Suppressor macrophage treated with lipopolysaccharide for 1 hour (primary cell): ENCODE measurements at places on chromosomes 1 and 21.

DNA sequence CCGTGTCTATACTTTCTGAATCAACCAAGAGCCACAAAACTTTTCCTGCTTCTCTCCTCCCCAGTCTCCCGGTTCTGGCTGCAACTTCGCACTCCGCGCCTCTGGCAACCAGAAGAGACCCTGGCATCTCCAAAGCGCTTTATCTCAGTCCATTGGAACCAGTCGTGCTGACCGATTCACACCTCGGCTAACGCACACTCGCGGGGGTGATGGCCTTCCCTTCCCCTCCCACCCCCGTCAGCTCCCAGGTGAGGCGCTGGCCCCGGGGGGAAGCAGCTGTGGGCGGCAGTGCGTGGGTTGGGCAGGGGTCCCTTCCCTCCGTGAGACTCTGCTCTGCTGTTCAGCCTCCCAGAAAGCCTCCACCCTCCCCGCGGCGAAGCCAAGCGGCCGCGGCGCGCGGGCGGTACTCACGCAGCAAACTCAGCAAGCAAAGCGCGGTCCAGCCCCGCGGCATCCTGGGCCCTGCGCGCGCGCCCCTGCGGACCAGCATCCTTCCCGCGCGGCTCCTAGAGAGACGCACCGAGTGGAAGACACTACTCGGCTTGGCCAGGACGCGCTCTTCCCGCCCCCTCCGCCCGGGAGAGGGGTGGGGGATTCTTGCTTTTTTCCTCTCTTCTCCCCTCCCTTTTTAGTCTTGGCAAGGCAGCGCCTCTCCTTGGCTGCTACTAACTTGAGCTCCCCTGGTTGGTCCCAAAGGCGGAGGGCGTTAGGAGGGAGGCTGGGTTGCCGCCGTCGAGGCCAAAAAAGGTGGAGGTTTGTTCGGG is at the start of gene CD34:
CD34 (minus strand) TSS at position 535 of the 764 bp plus-strand sequence; CDS start at position 490, 45 bp downstream.
- DNase-seq = no peak

DNA sequence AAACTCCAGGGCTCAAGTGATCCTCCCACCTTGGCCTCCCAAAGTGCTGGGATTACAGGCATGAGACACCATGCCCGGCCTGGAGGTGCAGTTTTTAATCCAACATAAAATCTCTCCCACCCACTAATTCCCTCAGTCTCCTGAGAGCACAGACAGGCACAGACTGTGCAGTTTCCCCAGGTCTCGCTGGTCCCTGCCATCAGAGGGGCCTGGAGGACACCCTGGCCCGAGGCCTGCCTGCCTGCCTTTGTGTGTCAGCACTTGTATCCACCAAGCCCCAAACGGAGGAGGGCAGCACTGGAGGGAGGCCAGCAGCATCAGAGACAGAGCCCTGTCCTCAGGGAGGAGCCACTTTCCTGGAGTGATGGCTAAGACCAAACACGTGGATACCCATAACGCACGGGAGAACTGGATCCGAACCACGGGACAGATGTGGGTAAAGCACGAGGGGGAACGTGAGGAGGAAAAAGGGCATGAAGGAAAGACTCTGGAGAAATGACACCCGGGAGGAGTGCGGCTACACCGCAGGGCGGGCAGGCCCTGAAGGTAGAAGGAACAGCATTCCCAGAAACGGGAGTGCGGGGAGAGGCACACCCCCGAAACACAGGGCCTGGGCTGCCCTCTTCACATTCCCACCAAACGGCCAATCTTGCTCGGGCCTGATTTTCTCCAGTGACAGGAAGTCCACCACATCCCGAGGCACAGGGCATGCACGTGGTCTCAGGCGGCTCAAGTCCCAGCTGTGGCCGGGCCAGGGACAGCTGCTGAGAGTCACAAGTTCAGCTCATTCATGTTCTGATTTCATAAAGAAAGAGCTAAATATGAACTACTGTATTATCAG is 29.7 kb downstream of the NPHP4 start:
- DNase-seq = no peak

- no peak for DNase-seq
These were observed 17.1 kb upstream of the PARP1 start for GRCh38 chr1:226425004-226425378.

DNA sequence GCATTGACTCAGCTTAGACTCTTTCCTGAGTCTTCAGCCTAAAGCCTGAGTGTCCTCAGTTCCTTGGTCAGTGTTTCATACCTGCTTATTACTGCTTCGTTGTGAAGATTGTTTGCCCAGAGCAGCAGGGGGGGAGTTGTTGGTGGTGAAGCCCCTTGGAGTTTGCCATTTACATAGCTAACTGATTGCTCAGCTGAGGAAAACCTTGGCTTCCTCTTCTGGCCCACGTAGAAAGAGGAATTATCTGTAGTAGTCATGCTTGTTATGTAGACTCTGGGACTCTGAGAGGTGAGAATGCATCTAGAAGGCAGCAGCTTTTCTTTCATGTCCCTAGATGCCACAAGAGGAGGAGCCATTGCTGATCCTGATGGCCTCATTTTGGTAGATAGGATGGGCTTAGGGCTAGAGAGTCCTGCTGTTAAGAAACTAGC is 125.9 kb downstream of the MAST2 start:
- peak; percentile 55 for DNase-seq

DNA sequence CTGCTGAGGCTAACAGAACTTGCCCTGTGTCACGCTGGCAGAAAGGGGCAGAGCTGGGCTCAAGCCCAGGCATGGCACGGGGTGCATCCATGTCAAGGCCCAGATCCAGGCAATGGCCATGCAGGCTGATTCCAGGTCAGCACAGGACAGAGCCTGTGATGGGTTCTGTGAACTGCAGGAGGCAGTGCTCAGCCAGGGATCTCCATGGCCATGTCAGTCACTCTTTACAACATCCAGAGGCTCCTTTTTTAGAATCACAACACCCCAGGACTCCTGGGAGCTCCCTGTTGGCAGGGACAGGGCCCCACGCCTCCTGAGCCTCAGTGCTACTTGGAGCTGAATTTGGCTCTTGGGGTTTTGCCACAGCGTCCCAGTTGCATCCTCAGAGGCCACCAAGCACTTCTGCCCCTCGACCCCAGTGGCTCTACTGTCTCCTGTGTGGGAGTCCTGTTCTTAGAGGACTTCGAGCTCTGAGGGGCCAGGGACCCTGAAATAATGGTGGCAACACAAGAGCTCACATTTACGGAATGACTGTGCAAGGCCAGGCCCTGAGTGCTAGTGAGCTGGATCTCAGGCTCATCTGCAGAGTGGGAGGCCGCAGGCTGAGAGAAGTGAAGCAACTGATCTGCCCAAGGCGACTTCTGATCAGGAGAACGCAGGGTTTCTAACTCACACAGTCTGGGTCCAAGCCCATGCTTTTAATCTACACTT is 211.5 kb downstream of the TRABD2B start:
- no peak for DNase-seq

GRCh38 chr1:211483896-211484612 is 7.9 kb downstream of the RD3 start:
- no peak for DNase-seq

DNA sequence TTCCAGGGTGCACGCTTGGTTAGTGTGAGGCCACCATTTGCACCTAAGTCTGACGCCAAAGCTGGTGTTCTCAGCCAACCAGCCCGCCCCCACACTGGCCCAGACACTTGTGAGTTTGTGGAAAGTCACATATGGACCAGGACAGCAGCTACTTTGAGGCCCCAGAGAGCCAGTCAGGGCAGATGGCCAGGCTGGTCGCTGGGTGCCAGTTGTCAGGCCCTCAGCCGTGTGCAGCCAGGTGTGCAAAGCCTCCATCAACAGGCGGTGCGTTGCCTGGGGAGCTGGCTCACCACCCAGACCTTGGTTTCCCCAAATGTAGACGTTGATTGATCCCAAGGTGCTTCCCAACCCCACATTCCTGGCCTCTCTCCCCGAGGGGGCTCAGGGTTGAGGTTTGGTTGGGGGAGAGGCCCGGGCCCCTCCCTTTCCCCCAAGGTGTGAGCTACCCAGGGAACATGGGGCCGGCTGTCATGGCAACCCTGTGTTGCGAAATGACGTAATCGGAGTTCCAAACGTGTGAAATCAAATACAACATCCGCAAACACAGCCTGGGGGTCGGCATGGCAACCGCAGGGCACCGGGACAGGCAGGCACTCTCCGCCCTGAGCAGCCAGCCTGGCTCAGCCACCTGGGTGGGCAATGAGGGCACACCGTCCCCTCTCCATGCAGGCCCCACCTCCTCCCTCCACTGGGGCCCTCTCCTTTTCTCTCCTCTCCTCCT is 42.2 kb upstream of the WNT4 start:
- DNase-seq = no peak

- no peak for DNase-seq
These were observed 600.8 kb upstream of the CXADR start for GRCh38 chr21:16912075-16912474.

DNA sequence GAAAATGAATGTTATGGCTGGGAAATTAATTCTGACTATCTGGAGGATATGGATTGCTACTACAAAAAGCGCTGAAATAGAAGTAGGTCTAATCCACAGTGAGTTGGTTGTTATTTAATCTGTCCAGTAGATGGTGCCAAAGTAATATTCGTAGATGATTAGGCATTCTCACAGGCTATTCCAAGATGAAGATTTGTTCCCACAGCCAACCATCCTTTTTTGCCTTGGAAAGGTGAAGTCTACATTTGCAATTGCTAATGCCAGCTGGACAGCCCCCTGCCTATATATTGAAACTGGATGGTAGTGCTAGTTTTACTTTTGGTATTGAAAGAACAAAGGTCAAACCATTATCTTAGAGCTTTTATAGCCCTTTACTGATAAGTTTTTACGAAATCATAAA is 43.8 kb downstream of the RBM11 start:
- DNase-seq = peak; percentile 71

DNA sequence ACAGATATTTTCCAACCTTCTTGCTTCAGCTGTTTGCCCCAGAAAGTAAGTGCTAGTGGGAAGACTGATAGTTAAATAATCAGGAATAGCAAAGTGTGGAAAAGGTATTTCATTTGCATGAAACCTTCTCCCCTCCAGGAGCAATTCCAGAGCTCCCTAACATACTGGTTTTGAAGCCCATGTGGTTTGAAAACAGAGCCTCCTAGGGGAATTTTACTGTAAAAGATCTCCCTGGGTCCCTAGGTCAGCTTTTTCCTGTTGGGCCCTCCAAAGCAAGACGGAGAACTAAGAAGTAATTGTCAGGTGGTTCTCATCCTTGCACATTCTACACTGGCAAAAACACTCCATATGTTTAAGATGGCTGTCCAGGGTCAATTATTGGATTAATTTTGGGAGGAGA is 218.7 kb upstream of the FOXD3 start:
- no peak for DNase-seq

DNA sequence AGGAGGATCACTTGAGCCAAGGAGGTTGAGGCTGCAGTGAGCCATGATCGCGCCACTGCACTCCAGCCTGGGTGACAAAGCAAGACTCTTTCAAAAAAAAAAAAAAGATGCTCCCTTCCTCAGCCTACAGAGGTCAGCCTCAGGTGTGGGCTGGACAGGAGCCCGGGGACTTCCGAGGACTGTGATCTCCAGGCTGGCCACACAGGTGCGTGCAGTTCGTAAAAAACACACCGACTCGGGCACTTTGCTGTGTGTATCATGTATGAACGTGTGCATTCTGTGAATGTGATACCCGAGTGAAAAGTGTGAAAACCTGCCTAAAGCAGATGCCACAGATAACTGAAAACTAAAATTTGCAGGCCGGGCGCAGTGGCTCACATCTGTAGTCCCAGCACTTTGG is 8.4 kb upstream of the CCDC27 start:
- no peak for DNase-seq

GRCh38 chr1:64651841-64652240 is 93.0 kb upstream of the RAVER2 start:
- no peak for DNase-seq

DNA sequence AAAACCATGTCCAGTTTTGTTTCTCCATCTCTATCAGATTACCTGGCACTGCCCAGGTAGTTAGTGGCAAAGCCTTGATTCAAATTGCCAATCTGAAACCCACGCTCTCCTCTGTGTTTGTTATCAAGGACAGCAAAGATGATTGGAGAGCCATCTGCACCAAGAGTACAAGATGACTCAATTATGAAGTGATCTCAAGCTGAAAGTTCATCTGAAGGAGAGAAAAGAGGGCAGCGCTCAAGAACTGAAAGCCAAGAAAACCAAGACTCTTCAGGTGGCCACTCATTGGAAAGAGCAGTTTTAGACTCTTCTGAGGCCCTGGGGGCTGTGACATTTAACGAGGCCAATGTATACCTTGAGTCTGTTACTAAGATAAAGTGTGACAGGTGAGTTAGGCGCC is 13.8 kb downstream of the RXRG start:
- DNase-seq = no peak

GRCh38 chr1:237206065-237206414 is 164.1 kb downstream of the RYR2 start:
- no peak for DNase-seq

GRCh38 chr1:74733604-74734484 is 892 bp downstream of the TYW3 start:
- DNase-seq = peak; percentile 78

DNA sequence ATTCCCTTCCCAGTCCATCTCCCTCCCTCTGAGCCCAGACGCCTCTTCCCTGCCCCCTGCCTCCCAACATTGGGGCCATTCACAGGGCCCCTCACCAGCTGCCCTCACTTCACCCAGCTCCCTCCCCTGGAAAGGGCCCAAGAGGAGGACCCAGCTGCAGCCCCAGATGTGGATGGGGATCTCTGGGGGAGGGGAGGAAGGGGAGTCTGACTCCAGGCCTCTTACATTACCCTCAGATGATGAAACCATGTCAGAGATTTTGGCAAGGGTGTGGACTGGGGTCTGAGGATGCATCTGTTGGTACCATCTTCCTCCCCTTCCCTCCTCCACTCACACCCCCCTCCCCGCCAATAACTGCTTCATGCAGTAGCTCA is 1.1 kb upstream of the KIF21B start:
- no peak for DNase-seq

DNA sequence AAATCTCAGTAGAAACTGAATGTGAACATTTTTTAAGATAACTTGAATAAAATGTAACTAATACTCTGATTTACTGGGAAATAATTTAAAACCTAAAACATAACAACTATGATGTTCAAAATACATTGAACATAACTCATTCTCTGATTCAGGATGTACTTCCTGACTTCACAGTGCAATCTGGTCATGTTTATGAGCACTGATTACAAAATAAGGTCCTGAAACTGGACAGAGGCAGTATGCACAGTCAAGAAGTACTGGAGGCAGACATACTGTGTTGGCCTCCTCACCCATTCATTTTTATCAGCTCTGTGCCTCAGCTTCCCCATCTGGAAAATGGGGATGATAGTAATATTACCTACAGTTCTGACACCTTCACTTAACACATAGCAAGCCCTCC is 651.3 kb downstream of the PTPRC start:
- DNase-seq = no peak

- no peak for DNase-seq
These were observed 8.8 kb downstream of the FMO1 start for GRCh38 chr1:171256940-171257606.

DNA sequence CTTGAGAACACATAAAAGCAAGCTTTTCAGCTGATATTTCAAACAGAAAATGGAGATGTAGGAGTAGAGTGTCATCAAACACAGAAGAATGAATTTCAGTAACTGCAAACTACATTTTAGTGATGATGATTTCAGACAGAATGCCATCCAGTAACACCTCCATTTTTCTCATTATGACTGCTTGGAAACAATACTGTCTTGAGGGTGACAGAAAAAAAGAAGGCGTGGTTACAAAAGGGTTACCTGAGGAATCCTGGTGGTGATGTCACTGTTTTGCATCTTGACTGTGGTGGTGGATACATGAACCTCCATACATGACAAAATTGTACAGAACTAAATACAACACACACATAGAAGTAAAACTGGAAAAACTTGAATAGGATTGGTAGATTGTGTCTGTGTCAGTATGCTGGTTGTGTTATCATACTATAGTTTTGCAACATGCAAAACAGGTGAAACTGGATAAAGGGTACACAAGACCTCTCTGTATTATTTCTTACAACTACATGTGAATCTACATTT is 375.9 kb downstream of the PTBP2 start:
- no peak for DNase-seq
